ENCODE measurements at places on chromosomes 7 and 10.

- DNase-seq, result no peak
Observed at GRCh38 chr10:76329891-76330575, 898.6 kb downstream of the LRMDA start.

GRCh38 chr7:213324-213993 is 21.1 kb downstream of the FAM20C start:
- no peak for DNase-seq

- DNase-seq, result no peak
Observed at GRCh38 chr10:78288663-78289062, 255.0 kb downstream of the RPS24 start.

DNA sequence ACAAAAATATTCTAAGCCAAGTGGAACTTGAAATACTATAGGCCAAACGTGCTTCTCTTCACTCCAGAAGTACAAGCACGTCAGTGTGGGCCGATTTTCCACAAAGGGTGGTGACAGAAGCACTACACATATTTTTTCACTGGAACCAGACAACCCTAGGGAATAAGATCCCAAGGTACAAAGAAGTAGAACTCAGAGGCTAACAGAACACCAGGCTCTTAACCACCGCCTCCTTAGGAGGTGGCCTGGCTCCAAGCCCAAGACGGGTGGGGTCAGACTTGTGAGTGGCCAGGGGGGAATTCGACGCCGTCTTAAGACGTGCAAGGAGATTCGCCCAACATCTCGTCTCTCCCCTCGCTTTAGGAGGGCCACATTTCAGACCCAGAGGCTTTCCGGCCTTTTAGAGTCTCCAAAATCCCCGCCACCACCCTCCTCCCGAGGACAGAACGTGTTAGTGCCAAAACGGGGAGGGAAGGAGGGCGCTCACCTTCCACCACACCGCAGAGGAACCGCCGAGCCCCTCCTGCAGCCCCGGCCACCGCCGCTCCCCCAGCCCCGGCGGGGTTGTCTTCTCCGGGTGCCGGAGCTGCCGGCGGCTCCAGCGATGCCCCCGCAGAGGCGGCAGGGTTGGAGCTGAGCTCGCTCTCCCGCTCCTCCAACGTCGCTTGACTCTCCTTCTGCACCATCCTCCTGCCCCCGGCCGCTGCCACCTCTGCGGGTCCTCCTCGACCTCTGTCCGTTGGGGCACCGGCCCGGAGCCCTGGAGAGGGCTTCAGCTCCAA is 716 bp downstream of the OGA start:
- peak; percentile 97 for DNase-seq

DNA sequence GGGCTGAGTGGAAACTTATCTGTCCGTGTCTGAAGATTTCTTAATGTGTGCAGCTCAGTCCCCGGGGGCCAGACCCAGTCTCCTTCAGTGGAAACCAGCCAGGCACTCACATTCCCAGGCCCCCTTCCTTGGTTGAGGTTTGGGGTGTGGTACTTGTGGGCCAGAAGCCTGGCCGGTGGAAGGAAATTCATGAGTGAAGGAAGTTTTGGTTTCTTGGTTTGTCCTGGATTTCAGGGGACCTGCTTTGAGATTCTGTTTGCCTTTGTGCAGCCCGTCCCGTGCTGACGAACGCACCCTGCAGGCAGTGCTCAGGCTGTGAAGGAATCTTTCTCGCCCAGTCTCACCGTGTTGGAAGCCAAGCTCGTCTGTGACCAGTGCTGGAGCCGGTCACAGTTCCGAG is 2.9 kb downstream of the INPP5A start:
- DNase-seq, result peak; percentile 80

- no peak for DNase-seq
Observed at GRCh38 chr7:380139-380485, 90.1 kb downstream of the FOXL3 start.

DNA sequence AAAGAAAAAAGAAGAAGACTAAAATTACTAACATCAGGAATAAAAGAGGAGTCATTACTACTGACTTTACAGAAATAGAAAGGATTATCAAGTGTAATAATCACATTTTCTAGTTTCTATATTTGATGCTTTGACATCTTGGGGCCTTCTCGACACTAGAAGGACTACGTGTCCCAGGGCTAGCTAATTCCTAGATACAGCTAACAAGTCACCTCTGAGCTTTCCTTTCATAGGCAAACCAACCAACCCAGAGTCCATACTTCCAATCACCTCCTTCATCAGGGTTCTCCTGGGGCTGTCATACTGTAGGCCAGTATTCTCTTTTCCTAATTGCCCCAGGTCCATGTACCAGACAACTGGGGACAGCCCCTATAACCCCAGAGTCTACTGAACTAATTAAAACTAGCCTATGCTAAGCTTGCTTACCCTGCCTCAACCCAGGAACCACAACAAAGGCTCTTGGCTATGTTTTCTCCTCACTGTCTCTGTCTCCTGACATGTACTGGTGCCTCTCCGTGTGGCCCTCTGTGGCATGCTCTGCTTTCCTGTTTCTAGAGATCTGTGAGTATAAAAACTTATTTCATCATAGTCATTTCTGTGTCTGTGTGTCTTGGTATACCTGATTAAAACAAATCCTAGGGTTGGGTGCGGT is 6.7 kb upstream of the PARP12 start:
- DNase-seq, result no peak

- no peak for DNase-seq
Observed at GRCh38 chr7:46566097-46566774, 645.2 kb upstream of the IGFBP3 start.
